ENCODE measurements at places on chromosomes 5 and 9.

DNA sequence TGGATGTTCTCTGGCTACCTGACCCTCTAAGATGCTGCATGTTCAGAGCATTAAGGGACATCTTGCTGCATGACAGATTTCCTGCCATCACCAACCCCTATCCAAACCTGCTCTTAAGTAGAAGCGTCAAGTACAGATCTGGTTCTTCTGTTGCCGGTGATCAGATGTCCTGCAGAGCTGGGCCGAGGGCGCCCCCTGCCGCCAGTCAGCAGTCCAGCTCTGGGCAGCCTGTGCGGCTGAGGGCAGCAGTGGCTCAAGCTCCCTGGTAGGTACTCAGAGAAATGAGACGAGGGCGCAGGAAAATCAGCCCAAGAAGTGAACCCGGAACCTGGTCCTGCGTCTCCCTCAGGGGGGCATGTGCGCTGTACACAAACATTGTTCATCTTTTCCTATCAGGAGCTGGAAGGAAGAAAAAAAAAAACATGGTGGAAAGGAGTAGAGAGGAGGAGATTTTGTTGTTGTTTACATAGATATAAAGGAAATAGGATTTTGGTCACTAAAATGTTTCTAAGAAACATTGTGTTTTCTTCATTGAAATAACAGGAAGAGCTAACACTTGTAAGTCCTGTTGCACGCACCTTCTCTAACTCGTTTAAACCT lies 95.8 kb downstream of the CFAP90 start:
- peak; percentile 46 for DNase-seq
- peaks cover 16% of the 10 kb centered on the region for H3K27me3 ChIP-seq
- H3K27ac ChIP-seq = no peak overlapping the region
- no peaks in the 10 kb centered on the region for H3K4me1 ChIP-seq
- H3K36me3 ChIP-seq = no peaks in the 10 kb centered on the region

DNA sequence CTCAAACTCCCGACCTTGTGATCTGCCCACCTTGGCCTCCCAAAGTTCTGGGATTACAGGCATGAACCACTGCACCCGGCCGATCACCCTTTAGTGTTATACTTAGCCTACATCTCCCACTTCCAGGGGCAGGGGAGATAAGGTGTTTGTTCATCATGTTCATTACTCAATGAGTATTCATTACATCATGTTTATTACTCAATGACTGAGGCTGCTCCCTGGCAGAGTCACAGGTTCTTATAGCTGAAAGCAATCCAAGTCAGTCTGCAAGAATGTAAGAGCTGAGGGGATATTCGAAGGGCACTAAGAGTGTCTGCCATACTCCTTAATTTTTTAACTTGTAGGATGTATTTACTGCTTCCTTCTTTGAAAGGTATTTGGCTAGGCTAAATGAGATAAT lies 214.2 kb downstream of the SPATA31D1 start:
- H3K4me3 ChIP-seq = no peak overlapping the region
- H3K36me3 ChIP-seq = no peaks in the 10 kb centered on the region
- no peak overlapping the region for H3K27ac ChIP-seq
- no peaks in the 10 kb centered on the region for H3K4me1 ChIP-seq
- no peaks in the 10 kb centered on the region for H3K27me3 ChIP-seq

DNA sequence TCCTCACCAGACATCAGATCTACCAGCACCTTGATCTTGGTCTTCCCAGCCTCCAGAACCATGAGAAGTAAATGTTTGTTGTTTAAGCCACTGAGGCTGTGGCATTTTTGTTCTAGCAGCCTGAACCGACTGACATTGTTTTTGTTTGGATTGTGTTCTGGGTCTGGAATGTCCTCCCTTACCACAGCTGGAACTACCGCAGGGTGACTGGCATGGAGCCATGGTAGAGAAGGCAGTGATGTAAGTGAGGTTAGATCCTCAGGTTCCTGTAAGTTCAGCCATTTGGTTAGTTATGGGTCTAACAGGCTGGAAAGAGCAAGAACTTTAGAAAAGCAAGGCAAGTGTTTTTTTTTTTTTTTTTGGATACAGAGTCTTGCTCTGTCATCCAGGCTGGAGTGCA lies 209.3 kb downstream of the DAB2IP start:
- H3K27ac ChIP-seq = no peak overlapping the region
- H3K4me3 ChIP-seq = no peak overlapping the region
- H3K27me3 ChIP-seq = peaks cover 2% of the 10 kb centered on the region
- no peaks in the 10 kb centered on the region for H3K4me1 ChIP-seq
- H3K36me3 ChIP-seq = no peaks in the 10 kb centered on the region
- no peak for DNase-seq

- no peak overlapping the region for H3K4me3 ChIP-seq
- peaks cover 13% of the 10 kb centered on the region for H3K27me3 ChIP-seq
- no peaks in the 10 kb centered on the region for H3K4me1 ChIP-seq
- H3K36me3 ChIP-seq = no peaks in the 10 kb centered on the region
- H3K27ac ChIP-seq = no peak overlapping the region
- DNase-seq = no peak
Measured at GRCh38 chr9:87601176-87601575, 103.5 kb downstream of the DAPK1 start.

DNA sequence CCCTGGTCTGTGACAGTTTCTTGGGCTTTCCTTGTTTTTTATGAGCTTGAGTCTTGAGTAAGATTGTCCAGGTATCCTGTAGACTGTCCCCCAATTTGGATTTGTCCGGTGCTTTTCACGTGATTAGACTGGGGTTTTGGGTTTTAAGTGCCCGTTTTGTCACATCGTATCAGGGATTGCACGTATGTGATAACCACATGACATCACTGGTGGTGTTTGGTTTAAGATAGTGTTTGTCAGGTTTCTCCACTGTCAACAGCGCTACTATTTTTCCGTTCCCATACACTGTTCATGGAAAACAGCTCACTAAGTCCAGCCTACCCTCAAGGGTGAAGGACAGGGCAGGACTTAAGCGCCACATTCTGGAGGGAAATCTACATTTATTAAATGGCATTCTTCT lies 39.7 kb downstream of the LMNB1 start:
- H3K36me3 ChIP-seq = peaks cover 71% of the 10 kb centered on the region
- H3K27me3 ChIP-seq = no peaks in the 10 kb centered on the region
- H3K27ac ChIP-seq = no peak overlapping the region
- no peak for DNase-seq
- H3K4me1 ChIP-seq = peaks cover 19% of the 10 kb centered on the region
- no peak overlapping the region for H3K4me3 ChIP-seq

GRCh38 chr5:77369566-77369965 lies 122.5 kb downstream of the WDR41 start:
- no peaks in the 10 kb centered on the region for H3K36me3 ChIP-seq
- H3K27me3 ChIP-seq = peaks cover 4% of the 10 kb centered on the region
- DNase-seq = no peak
- H3K4me1 ChIP-seq = no peaks in the 10 kb centered on the region
- H3K4me3 ChIP-seq = no peak overlapping the region

Data from activated CD8-positive, alpha-beta memory T cell treated with anti-CD3 and anti-CD28 coated beads, Interleukin-2, amount 10 ng/mL, durations not matched to agents 7 days and 5 days (primary cell).